NCI-H510A (cell line): ENCODE measurements at places on chromosomes 7 and 10.

DNA sequence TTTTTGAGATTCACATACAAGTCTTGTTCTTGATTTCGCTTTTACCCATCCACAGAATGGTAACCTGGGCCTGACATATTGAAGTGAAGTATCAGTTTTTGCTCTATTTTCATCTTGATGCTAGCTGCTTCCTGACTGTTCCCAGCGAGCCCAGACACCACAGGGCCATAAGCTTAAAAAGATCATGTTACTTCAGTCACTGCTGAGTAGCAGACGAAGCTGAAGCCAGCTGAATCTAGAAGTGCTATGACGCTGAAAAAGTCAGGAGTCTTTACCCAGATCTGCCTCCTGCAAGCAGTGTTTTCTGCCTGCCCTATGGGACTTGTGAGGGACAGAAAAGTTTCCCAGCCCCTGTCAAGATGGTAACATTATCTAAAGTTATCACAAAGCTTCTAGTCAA, 2.7 kb upstream of the PRXL2A start:
- peak; percentile 49 for DNase-seq

DNA sequence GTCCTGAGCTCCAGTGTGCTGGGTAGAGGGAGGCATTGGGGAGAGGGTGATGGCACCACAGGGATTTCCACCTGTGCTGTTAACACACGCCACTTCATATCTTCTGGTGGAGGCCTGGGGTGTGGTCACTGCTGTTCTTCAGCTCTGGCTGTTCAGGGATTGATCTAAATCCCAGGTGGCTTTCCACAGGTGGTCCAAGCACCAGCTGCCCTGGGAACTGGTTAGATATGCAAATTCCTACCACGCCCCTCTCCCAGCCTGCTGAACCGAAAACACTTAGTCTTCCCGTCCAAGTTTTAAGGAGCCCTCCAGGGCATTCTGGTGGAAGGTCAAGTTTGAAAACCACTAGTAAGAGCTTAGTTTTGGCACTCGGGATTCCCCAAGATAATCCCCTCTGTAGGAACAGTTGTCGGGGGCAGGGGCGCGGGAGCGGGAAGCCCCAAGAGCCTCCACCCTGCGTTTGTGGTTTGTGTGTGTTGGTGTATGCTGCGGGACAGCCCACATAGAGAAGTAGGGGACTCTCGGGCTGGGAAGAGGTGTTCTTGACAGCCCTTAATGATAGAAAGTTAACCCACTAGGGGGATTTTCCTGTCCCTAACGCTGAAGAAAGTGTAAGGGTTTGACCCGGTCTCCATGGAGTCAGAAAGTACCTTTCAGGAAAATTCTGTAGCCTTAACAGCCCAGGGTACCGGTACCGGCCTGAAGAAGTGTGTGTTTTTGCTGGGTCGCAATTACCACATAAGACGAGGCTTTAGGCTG, 5.1 kb downstream of the DEPP1 start:
- no peak for DNase-seq

DNA sequence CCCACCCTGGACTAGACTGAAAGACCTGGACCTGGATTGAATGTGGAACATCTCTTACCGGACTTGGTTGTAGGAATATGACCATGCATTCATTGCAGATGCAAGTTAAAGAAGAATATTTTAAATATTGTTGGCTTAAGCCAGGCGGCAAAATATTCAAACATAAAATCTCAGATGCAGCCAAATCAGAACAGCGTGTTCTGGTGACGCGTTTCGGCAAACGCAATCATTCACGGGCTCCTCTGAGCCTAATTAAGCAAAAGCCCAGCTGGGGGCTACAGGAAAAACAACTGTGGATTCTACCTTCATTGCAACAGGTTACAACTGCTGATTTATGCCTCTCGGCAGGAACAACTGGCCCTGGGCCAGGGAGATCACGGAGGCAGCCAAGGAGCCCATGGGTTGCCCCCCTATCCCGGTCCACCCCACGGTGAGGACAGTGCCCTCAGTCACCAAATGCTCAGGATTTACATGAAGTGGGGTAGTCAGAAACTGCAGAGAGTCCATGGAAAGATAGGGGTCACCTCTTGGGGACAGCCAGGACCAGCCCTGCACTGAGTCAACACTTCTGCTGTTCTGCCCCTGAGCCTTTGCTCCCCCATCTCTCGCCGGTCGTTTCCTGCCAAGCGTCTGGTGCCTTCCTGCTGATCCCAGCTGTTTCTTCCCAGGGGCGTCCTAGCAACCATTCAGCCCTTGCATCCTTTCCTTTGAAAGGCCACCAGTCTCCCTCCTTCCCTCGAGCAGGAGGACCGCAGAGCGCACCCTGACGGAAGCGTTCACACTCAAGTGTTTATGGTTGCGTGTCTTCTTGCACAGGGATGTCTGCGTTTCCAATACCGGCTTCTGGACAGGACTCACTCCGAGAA, 64.4 kb upstream of the SFMBT2 start:
- no peak for DNase-seq

DNA sequence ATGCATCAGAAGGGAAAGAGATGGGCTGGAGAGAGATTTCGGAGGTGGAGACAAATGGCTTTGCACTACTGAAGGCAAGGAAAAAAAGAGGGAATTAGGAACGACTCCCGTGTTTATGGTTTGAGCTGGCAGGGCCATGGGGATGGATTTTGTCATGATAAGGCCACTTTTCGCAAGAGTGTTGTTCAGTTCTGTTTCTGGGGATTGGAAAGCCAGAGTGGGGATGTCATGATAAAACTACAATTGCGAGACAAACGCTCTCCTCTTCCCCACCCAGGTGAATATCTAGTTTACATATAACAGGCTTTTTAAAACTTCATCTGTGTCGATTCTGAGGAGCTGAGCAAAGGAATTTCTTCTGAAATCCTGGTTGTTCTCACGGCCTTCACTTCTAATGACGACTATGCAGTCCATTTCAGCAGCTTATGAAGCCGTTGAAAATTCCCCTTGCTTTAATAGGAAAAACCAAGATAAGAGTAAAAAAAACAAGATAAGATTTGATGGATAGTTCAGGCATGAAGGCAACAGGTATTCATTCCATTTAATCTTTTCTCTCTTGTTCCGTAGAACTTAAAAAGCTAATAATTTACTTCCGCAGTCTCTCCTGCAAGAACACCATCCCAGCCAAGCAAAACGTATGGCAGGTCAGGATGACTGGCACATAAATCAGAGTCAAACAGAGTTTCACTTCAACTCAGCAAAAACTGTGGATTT, 245.6 kb upstream of the PITRM1 start:
- DNase-seq = no peak

DNA sequence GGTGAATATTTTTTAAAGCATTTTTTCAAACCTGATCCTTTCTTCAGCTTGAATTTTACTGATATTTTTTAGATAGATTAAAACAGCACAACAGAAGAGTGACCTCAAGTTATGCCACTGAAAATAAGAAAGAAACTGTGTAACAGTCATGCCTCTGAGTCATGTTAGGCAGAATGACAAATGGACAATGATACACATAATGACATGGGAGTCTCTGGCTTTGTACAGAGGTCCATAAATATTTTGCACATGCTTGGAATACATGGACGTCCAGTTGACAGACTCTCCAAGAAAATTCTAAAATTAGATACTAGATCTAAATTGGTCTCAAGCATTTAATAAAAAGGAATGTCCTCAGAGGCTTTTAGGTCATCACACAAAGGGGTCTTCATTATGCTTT, 21.9 kb upstream of the SEMA3A start:
- DNase-seq = no peak

GRCh38 chr10:77207828-77208185, 429.8 kb downstream of the KCNMA1 start:
- no peak for DNase-seq

DNA sequence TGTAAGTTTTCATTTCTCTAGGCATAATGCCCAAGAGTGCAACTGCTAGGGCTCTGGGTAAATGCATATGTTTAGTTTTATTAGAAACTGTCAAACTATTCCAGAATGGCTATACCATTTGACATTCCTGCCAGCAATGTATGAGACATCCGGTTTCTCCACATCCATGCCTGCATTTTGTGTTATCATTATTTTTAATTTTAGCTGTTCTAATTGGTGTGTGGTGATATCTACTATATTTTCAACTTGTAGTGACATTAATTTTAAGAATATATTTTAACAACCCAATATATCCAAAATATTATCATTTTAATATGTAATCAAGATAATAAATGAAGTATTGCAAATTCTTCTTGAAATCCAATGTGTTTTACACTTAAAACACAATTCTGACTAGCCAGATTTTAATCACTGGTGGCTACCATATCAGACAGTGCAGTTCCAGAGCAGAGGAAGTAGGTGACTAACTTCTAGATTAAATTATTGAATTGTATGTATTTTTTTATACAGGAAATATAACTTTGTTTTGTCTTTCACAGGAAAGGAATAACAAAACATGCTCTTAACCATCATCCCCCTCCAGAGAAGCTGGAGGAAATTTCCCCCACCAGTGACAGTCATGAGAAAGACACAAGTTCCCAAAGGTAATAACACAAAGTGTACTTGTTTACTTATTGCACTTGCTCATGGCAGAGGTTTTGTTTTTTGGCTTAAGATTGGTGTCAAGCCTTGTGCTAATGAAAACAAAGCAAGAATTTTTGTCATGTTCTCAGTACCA, 6.4 kb downstream of the FAM149B1 start:
- no peak for DNase-seq
